ENCODE measurements at places on chromosomes 16 and 17.

DNA sequence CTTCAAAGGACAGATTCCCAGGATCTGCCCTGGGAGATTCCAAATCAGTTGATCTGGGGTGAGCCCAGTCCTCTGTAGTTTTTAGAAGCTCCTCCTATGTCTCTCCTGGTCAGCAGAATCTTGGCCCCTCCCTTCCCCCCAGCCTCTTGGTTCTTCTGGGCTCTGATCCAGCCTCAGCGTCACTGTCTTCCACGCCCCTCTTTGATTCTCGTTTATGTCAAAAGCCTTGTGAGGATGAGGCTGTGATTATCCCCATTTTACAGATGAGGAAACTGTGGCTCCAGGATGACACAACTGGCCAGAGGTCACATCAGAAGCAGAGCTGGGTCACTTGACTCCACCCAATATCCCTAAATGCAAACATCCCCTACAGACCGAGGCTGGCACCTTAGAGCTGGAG lies 840 bp upstream of the CDH5 start:
- no peak for DNase-seq

DNA sequence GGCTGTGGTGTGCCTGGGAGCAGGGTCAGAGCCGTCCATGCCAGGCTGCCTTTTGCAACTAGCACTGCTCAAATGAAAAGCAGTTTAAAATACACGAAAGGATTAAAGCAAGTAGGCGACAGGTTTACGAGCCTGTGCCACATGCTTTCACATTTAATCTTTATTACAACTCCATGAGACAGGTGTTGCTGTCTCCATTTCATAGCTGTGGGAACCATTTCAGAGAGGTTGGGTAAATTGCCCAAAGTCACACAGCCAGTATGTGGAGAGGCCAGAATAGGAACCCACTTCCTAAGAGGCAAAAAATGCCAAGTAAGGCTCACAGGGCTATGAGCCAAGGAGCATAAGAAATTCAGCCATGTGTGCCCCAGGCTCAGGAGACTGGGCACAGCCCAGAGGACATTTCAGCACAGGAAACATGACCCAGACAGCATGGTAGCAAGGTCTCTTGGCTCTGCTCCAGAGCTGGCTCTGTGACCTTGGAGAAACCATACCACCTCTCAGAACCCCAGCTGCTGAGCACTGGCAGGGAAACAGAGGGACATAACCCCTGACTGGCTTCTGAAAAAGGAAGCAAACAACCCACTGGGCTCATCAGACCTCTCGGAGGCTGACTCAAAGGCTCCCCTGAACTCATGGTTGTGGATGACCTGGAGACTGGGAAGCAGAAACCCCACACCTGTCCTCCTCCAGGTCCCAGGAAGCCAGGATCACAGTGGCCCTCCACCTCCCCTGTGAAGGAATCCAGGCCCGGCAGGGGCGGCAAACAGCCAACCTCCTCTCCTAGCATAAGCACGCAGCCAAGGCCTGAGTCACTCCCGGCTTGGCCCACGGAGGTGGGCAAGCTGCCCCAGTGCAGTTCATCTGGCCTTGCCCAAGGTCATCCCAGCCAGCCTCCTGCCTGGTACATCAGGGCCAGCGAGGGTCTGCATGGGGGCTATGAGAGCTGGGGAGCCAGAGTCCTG lies 40.3 kb upstream of the MRPS23 start:
- no peak for DNase-seq

- no peak for DNase-seq
Observed at GRCh38 chr17:75084039-75084660, 3.6 kb upstream of the SLC16A5 start.

GRCh38 chr17:81061027-81061735 lies 26.2 kb downstream of the BAIAP2 start:
- DNase-seq, result no peak

GRCh38 chr17:43767713-43768059 lies 9.1 kb upstream of the SOST start:
- no peak for DNase-seq

DNA sequence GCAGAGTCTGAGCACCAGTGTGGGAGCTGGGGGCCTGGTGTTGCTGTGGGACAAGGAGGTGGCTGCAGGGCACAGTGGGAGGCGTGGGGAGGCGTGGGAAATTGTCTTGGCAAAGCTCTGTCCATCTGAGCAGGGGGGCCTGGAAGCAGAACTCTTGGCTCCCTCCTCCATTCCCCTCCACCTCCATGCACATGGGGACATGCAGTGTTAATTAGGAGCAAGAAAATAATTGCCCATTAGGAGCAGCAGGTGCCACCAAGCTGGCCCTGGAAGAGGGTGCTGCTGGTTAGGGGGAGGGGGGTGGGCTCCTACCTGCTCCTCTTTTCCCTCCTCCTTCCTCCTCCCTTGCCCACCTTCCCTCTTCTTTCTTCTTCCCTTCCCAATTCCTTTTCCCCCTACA lies 4.5 kb downstream of the TTYH2 start:
- no peak for DNase-seq

GRCh38 chr17:64129765-64130558 lies at the start of gene ERN1:
TSS of gene ERN1 (minus strand) at chr17:64130144. CDS start at chr17:64130029, 115 bp downstream.
- DNase-seq, result peak; percentile 80

DNA sequence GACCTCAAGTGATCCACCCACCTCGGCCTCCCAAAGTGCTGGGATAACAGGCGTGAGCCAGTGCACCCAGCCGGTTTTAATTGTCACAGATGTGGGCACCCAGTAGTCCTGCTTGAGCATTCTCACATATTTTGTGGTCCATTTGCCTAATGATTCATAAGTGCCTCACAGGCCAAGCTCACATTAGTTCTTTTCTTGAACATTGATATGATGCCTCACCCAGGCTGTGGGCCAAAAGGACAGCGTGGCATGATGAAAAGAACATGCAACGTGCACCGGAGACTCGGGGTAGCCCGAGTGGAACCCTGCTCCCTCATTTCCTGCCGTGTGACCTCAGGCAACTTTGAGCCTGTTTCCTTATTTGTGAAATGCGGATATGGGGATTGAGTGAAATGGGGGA lies 181.9 kb downstream of the SNX29 start:
- DNase-seq, result no peak

- no peak for DNase-seq
Observed at GRCh38 chr17:28334666-28335200, 539 bp downstream of the IFT20 start.

- DNase-seq, result no peak
Observed at GRCh38 chr17:34827008-34827407, 134.3 kb downstream of the CCT6B start.

DNA sequence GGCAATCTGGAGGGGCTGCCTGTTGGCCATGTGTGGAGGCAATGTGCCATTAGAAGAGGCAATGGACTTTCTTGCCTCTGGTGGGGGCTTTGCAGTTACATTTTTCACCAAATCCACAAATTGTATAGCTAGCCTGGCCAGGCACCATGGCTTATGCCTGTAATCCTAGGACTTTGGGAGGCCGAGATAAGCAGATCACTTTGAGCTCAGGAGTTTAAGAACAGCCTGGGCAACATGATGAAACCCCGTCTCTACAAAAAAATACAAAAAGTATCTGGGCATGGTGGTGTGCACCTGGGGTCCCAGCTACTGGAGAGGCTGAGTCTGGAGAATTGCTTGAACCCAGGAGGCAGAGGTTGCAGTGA lies 2.7 kb upstream of the RNF112 start:
- DNase-seq, result no peak

DNA sequence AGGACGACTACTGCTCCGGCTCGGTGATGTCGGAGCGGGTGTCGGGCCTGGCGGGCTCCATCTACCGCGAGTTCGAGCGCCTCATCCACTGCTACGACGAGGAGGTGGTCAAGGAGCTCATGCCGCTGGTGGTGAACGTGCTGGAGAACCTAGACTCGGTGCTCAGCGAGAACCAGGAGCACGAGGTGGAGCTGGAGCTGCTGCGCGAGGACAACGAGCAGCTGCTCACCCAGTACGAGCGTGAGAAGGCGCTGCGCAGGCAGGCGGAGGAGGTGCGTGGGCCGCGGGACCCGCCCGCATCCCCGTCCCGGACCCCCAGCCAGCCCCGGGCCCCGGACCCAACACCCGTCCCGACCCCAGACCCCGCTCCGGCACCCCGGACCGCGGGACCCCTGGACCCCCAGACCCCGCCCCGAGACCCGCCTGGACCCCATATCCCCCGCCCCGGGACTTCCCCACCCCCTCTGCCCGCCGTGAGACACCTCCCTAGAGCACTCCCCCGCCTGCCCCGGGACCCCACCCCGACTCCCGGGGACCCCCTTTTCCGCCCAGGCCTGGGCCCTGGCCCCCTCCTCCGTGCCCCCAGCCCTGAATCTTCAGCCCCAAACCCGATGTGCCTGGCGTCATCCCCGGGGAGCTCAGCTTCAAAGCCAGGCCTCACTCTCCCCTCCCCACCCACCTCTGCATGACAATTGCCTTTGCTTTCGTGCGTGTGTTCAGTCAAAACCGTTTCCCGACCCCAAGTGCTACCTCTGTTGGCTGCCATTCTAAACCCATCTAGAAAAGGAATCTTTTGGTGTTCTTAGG lies 594 bp downstream of the MAPK8IP3 start:
- no peak for DNase-seq

GRCh38 chr17:6497496-6498221 lies 53.4 kb downstream of the PIMREG start:
- DNase-seq, result no peak

- DNase-seq, result no peak
Observed at GRCh38 chr16:89101303-89102040, 7.8 kb downstream of the ACSF3 start.

GRCh38 chr16:3873482-3874173 lies 6.9 kb downstream of the CREBBP start:
- no peak for DNase-seq

DNA sequence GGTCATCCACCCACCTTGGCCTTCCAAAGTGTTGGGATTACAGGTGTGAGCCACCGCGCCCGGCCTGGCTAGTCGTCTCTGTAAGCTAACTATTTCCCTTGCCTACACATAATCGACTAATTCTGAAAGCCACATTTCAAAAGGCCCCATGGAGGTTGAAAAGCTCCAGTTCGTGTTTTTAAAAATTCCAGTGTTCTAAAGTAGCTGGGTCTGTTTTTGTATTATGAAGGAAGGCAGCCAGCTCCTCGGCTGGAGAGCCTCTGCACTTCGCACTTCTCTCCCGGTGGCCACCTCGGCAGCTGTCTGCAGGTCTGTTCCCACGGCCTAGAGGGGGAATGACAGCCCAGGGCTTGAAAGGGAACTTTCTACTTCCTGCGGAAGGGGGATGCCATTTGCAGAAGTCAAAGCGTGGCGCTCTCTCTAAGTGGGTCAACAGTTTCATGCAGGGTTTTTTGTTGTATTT lies 16.9 kb downstream of the HASPIN start:
- DNase-seq, result no peak

GRCh38 chr17:48539177-48539576 lies 5.7 kb downstream of the HOXB2 start:
- no peak for DNase-seq

- DNase-seq, result no peak
Observed at GRCh38 chr17:55186937-55187770, 77.6 kb upstream of the HLF start.

DNA sequence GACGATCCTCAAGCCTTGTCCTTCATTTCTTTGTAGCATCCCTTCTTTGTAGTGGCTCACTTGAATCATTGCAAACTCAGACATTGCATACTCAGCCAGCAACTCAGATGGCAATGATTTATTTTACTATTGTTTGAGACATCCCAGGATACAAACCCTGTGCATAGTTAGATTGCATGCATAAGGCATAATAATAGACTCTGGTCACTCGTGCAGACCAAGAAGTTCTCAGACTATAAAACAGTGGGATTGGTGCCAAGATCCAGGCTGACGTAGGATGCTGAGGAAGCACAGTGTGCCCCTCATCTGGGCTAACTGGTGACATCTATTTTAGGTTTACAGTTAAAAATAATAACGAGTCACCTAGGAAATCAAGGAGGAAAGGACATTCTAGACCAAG lies 142.3 kb downstream of the PMP22 start:
- no peak for DNase-seq

- no peak for DNase-seq
Observed at GRCh38 chr16:48434653-48435317, 49.6 kb upstream of the SIAH1 start.

GRCh38 chr17:4710693-4711634 lies 532 bp downstream of the ARRB2 start:
- no peak for DNase-seq

DNA sequence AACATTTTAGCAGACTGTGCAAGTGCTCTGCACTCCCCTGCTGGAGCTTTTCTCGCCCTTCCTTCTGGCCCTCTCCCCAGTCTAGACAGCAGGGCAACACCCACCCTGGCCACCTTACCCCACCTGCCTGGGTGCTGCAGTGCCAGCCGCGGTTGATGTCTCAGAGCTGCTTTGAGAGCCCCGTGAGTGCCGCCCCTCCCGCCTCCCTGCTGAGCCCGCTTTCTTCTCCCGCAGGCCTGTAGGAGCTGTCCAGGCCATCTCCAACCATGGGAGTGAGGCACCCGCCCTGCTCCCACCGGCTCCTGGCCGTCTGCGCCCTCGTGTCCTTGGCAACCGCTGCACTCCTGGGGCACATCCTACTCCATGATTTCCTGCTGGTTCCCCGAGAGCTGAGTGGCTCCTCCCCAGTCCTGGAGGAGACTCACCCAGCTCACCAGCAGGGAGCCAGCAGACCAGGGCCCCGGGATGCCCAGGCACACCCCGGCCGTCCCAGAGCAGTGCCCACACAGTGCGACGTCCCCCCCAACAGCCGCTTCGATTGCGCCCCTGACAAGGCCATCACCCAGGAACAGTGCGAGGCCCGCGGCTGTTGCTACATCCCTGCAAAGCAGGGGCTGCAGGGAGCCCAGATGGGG lies 3.1 kb downstream of the GAA start:
- DNase-seq, result no peak

- DNase-seq, result no peak
Observed at GRCh38 chr17:68207651-68208253, 40.1 kb upstream of the AMZ2 start.

GRCh38 chr17:4208238-4208637 lies 55.5 kb downstream of the ANKFY1 start:
- no peak for DNase-seq

DNA sequence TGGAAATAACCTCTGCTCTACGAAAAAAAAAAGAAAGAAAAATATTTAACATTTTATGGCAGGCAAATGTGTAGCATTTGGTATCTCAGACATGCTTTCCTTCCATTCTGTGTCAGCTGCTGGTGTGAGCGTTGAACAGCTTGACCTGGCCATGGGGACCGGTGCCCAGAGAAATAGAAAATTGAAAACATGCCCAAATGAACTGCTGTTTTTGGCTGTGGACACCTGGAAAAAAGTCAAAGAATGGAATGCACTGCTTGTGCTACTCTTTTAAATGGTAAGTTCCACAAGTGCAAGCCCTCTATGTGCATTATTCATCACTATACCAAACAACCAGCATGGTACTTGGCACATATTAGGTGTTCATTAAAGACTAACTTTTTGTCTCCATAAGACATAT lies 127.2 kb downstream of the CDH8 start:
- no peak for DNase-seq

GRCh38 chr16:35730251-35730650 lies 2270.8 kb downstream of the TP53TG3F start:
- DNase-seq, result no peak

GRCh38 chr16:2987833-2988232 lies 7.6 kb upstream of the PKMYT1 start:
- no peak for DNase-seq
